ENCODE measurements at places on chromosomes 7 and 10.

DNA sequence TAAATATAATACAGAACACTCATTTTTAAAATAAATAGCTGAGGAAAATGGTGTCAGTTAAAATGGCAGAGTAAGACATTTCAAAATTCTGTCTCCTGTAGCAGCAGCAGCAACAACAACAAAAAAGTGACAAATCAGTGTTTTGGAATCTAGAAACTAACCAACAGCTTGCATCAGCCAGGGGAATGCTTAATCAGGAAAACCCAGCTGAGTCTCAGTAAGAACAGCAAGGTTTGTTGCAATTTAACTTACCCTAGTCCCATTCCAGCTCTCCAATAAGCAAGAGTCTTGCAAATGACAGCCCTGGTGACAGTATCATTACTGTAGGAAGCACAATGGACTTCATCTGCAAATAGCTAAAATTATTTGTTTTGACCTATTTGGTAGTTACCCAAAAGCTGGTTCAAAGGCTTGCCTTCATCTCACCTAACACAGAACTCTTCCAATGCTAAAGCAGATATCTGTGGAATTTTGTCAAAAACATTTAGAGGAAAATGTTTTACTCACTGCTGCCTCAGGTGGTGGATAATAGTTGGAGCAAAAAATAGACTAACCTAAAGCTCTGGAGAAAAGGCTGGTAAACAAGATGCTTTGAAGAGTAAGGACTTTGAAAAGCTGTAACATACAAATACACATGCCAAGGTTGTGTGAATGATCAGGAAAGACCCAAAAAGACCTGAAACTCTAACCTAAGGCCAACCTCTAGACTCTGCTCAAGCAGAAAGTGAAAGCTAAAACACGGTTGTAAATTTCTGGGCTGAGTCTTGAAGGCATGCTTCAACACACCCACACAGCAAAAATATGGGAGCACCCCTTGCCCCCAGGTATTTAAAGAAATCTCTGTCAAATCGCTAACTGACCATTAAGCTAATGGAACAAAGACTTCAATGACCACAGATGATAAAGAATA, 9.9 kb upstream of the ARHGAP22 start:
- peak; percentile 50 for DNase-seq

DNA sequence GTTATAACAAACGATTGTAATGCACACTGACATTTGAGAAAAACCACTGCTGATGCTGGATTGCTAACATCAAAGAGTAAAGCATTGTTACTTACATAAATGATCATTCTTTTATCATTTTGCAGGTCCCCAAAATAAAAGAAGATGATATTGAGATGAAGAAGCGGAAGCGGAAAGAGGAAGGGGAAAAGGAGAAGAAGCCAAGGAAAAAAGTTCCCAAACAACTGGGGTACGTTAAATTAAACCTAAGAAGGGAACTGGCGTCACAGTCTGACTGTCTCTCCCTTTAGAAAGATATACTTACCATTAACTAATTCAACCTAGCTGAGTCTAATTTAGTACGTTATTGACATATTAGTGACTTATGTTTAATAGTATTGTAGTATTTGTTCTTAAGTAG, 28.1 kb downstream of the UBN2 start:
- no peak for DNase-seq

GRCh38 chr7:27700501-27700900, 37.8 kb upstream of the HIBADH start:
- no peak for DNase-seq

GRCh38 chr7:95398155-95398940, 2.2 kb upstream of the PON3 start:
- DNase-seq: no peak

DNA sequence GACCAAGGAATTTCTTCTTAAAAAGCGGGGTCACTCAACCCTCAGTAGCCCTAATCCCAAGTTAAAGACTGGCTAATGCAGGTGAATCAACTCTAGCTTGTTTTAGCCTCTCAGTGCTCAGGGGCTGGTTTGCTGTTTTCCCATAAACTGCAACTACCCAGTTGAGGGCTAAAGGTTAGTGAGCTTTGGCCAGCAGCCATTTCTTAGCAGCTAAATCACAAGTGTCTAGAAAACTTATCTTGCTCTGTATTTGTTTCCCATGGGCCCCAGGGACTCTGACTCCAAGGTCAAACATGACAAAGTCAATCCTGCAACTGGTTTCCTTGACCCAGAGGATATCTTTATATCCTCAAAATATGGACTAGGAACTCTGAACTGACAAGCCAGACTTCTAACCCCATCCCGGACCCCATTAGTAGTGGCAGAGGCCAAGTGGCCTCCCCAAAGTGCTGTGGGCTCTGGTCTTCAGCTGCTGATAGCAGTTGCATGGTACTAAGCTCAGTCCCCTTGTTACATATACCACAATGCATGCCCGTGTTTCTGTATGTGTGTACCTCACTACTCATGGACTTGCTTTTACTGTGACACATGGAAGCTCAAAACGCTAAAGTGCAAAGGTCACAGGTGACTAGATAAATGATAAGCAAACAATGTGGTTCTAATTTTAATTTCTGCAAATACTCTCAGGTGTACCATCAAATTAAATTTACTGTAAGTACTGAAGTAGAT, 793.0 kb upstream of the IGFBP3 start:
- DNase-seq: no peak

GRCh38 chr7:130622866-130623265, 45.7 kb downstream of the COPG2 start:
- no peak for DNase-seq

- DNase-seq: peak; percentile 15
Measured at GRCh38 chr10:119357412-119358151, 150.2 kb downstream of the GRK5 start.

DNA sequence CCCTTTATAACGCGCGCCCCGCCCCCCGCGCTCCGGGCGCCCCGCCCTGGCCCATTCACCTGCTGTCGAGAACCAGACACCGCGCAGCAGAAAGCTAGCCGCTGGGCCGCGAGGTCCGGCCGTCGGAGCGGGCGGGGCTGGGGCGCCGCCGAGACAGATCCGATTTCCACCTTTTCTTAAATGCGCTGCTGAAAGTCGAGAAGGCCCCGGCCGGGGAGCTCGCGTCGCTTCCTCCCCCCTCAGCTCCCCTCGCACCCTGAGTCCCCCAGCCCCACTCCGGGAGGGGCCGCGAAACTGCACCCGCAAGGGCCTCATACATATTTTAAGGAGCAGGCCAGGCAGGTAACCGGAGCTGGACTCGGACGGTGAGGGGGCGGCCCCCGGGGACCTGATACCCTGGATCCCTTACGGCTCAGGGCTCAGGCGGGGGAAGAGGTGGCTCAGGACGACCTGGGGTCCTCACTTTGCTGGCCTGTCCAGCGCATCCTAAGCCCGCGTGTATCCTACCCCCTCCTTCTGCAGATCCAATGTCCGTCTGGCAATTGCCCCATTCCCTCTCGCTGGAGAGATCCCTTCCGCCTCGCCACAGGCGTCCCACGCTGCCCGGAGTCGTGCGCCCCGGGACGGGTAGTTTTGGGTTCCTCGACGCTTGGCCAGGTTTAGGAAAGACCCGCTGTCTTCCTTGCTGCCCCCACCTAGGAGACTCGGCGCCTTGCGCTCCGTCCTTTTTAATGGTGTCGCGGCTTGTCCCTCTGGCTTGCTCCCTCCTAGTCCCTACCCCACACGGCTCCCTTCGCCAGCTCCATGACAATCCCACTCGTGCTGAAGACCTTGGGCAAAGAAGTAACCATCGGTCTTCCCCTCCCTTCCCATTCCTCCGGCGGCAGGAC, 170.6 kb downstream of the UBE2H start:
- DNase-seq: no peak

- no peak for DNase-seq
Measured at GRCh38 chr7:36606976-36607720, 117.1 kb downstream of the AOAH start.

DNA sequence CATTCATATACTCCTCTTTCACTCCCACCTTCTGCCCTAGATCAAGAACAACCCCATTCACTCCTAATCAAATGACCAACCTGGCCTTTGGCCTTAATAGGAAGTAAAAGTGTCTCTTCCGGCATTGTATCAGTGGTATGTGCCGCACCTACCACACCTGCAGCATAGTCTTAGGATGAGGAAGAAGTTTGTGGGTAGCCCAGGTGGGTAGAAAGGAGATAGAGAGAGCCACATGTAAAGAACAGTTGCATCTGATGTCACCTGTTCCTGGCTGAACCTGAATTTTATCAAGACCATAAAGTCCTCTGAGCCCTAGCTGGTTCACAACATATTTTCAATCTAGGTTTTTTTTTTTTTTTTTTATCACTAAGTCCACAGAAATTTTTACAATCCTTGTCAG, 55.5 kb upstream of the PTPN12 start:
- DNase-seq: no peak

- no peak for DNase-seq
Measured at GRCh38 chr10:114694752-114695151, 36.7 kb upstream of the ABLIM1 start.

- no peak for DNase-seq
Measured at GRCh38 chr7:154177584-154177983, 125.4 kb downstream of the DPP6 start.

DNA sequence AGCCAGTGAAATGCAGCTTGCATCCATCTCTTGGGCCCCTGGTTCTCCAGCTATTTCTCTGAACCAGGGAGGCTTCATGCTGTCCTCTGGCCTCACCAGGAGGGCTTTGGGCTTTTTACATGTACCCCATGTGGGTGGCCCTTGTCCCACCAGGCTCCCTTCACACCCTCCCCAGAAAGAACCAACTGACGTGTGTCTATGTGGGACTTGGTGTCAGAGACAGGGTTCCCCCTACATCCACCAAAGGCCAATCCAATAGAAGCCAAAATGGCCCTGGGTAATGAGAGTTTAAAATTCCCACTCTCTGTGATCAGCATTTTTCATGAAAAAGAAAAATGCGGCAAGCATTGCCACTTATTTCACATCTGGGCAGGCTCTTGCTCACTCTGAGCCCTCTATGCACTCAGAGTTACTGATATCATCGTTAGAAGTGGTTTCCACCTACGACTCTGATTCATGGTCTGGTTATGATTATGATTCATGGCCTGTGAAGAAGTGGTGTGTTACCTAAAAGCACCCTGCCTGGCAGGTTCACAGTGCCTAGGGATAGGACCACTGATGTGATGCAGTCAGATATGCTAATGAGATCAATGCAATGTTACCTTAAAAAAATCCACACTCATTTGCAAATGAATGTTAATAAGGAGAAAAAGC, 133.5 kb downstream of the BUB3 start:
- DNase-seq: peak; percentile 23

GRCh38 chr7:101651112-101651511, 22.0 kb upstream of the MYL10 start:
- no peak for DNase-seq

DNA sequence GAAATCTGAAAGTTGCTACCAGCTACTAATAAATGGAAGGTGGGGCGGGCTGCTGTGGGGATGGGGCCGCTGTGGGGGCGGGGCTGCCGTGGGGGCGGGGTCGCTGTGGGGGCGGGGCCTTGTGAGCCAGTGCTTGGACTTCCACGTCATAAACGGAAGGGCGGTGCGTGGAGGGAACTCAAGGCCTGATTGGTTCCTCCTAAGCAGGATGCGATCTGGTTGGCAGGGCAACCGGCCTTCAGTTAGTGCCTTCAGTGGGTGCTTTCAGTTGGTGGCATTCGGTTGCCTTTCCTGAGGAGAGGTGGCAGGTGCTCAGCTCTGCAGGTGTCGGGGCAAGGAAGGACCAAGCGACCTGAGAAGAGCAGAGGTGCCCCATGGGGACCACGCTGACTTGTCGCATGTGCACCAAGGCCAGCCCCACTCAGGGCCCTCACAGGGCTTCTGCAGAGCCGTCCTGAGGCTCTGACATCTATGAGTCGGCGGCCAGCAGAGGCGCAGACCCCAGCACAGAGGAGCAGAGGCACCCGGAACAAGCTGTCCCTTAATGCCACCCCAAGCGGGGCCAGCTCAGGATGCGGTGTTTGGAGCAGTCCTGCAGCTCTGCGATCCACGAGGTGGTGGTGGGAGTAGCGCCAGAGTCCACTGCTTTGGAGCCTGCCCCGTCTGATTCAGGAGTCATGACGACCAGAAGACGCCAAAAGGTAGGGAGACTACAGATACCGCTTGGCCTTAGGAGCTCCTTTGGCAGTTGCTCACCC, 54.4 kb upstream of the PDSS1 start:
- no peak for DNase-seq

DNA sequence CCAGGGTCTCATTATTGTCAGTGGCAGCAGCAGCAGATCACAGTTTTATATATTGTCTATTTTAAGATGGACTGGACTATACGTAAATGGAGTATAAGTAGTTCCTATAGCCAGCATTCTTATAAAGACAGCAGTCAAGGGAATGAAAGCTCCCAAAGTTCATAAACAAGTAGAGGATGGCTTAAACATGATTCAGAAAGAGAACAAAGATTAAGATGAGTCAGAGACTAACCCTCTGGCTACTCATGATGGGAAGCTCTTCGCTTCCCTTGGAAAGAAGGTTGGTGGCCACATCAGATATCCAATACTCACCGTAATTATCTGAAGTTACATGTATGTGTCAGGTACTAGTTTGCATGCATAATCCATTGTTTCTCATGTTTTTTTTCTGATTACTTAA, 277.0 kb downstream of the INHBA start:
- peak; percentile 80 for DNase-seq

DNA sequence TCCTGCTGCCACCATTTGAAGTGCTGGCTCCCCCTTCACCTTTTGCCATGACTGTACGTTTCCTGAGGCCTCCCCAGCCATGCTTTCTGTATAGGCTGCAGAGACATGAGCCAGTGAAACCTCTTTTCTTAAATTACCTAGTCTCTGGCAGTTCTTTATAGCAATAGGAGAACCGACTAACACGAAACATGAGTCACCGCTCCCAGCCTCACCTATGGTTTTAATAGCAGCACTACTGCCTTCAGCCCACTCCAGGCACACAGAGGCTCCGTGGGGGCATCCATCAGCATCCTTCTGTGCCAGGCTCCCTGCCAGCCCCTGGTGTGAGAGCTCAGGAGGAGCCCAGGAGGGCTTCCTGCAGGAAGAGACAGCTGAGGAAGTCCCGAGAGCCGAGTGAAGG, 5.5 kb upstream of the ZNF316 start:
- DNase-seq: no peak

GRCh38 chr10:86655596-86655995, 1.2 kb downstream of the OPN4 start:
- no peak for DNase-seq

DNA sequence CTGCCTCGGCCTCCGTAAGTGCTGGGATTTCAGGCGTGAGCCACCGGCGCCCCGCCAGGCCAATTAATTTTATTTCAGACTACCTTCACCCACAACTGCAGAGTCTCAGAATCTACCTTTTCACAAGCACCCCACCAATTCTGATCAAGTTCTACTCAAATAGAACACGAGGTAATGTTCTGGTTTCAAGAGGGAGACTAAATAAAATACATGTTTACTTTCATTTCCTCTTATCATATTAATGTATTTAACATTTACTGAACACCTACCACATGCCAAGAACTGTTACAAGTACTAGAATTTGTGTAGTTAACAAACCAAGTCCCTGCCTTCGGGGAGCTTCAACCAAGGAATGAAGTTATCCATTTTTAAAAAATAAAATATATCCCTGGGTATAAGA, 25.5 kb upstream of the RGS10 start:
- no peak for DNase-seq

DNA sequence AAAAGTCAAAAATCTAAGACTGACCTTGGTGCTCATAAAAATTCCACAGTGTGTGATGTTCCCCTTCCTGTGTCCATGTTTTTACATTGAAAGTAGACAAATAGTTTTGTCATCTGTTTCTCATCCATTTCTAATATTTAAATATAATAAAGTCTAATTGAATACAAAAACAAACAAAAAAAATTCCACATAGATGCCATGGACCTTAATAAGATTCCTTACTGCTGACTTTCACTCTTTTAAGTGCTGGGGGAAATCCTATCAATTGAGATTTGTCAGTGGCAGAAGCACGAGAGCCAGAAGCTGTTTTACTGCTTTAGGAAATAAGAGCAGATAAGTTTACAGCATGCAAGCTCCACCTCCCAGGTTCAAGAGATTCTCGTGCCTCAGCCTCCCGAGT, 310.0 kb downstream of the ABCA13 start:
- no peak for DNase-seq
